ENCODE measurements at places on chromosomes 4 and X.

GRCh38 chr4:77538574-77539157, 67.0 kb upstream of the CXCL13 start:
- no peak for DNase-seq

DNA sequence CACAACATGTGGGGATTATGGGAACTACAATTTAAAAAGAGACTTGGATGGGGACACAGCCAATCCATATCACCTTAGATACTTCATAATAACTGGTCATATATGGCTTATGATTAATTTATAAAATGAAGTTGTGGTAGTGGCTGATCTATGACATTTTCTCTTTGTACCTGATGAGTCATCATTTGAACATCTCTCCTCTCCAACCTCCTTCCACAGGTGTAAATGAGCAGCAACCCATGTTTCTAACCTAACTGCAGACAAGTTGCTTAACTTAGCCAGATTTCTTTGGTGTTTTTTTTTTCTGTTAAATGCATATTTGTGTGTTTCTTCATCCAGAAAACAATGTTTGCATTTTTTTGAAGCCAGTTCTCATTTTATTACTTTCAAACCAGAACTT, 42.6 kb downstream of the SPANXA2 start:
- DNase-seq, result no peak

GRCh38 chr4:169933531-169933930, 92.7 kb downstream of the MFAP3L start:
- no peak for DNase-seq

DNA sequence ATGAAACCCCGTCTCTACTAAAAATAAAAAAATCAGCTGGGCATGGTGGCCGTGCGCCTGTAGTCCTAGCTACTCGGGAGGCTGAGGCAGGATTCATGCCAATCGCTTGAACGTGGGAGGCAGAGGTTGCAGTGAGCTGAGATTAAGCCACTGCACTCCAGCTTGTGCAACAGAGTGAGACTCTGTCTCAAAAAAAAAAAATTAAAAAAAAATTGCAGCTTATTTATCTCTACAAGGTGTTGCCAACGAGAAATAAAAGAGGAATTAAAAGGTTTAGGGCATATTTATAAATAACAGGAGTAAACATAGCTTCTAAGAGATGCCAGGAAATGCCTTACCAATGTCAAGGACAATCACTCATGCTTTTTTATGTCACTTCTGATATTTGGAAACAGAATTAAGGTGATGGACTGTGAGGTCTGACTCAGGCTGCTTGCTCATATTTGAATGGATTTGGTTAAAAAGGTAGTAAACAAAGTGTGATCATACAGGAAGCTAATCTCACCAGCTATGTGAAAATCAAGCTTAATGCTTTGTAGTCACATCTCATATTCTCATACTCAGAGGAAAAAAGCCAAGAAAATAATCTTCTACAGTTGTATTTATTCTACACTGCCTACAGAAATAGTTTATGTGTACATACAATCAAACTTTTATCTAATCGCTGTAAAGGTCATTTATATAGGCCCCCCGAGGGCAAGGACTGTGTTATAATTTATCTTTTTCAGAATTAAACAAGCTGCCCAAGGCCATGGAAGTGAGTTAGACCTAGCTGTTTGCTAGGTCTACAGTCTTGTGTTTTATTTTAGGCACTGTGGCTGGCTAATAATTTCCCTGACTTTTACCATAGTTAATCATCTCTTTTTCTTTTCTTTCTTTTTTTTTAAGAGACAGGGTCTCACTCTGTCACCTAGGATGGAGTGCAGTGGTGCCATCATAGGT, 61.1 kb upstream of the RBMX start:
- no peak for DNase-seq

DNA sequence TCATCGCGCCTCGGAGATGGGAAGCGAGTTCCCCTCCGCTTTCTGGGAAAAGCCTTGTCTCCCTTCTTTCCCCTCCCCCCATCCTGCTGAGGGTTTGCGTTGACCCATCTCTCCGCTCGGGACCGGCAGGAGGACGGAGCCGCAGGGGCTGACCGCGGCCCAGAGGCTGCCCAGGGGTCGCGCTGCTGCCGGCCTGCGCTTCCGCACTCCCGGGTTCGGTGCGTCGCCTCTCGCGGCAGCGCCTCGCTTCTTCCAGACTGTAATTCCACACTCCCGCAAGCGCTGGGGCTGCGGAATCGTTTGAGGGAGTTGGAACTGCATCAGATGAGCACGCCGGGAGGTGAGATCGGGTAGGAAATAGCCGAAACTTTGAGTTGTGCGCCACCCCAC, 88.3 kb downstream of the BCOR start:
- no peak for DNase-seq

GRCh38 chr4:53127365-53127764, 238.5 kb downstream of the SCFD2 start:
- DNase-seq, result no peak
